ENCODE measurements at places on chromosomes 11 and 22.
A peak's percentile ranks its signal among the peaks of the same experiment; 100 is the strongest.

DNA sequence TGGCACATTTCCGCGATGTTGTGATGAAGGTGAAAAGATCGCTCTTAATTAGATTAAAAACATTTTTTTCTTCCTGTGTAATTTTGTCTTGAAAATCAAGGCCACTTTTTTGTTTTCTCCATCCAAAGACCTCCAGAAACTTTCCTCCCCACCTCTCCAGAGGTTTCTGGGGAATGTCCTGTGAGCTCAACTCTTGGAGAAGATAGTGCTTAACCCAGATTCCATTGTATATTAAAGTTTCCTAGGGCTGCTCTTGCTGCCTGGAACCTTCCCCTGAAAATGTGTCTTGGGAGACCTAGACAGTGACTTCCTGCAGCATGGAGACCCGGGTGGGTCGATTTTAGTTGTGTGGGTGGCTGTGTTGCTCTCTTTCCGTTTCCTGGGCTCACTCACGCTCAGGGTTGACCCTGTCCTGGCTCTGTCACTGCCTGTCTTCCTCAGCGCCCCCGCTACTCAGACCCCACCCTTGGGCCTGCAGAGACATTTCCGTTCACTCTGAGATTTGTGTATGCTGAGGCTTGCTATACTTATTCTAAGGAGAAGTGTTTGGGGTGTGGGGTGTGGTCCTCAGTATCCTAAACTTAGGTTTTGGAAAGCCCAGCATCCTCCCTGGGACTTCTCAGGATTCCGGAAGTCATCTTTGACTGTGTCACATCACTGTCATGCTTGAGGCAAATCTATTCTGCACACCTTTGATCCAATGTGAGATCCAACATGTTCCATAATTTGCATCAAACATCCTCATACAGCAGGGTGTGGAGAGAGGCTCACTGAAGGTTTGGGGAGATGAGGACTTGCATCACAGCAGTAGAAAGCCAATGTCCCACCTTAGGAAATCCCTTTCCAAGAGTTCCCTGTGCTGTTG, 47.2 kb downstream of the KCNQ1OT1 start:
- no peak for DNase-seq

DNA sequence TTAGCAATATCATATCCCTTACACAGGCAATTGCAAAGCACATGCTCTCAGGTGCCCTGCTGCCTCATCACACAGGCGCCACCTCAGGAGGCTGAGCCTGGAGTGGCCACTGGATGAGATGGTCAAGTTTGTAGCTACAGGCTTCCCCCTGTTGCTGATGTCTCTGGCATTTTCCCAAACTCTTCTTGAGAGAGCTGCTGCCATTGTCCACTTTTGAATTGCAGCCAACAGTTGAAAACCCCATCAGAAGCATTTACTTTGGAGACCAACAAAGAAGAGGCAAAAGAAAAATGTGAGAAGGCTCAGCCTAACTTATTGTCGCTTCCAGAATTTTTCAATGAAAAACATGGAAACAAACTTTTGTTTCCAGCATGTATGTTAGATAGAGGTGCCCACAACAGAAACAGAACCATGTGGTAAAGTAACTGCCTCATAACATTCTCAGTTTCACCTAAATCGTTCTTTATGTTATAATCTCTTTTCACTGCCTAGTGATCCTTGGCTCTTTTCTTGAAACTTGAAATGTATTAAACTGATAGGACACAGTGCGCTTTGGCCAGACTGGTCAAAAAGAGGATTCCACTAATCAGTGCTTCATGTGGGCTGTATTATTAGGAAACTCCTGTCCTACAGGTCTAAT, 47.6 kb upstream of the OR8B8 start:
- no peak for DNase-seq

DNA sequence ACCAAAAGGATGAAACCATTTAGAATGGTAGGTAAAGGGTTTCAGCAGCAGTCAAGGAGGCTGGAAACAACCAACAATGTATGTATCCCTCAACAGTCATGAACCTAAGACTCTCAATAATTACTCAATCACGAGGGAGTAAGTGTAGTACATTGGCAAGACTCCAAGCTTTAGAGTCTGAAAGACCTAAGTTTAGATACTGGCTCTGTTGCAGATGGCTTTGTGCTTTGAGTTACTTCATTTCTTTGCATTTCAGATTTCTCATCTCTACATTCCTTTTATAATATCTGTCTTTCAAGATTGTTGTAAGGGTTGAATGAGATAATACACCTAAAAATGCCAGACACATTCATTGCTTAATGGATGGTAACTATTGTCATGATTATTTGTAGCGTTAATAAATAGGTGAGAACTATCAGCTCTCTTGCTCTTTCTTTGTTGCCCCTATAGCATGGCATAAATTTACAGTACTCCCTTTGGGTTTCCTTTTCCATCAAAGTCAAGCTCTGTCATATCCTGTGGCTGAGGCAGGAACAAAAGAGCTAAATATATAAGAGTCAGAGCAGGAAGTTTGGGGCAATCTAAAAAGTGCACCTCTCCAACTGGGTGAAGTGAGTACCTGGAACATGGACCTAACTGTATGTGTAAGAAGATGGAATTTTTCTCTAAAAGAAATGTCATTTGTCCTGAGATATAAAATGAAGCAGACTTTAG, 228.2 kb upstream of the ZC3H12C start:
- DNase-seq: peak; percentile 69

DNA sequence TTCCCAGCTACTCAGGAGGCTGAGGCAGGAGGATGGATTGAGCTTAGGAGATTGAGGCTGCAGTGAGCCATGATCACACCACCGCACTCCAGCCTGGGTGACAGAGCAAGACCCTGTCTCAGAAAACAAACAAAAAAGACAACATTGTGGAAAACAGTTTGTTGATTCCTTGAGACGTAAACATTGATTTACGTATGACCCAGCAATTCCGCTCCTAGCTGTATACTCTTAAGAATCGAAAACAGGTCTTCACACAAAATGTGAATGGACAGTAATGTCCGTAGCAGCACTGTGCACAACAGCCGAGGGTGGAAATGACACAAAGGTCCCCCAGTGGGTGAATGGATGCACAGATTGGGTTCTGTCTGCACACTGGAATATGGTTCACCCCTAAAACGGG, 49.3 kb downstream of the LRP5 start:
- no peak for DNase-seq

DNA sequence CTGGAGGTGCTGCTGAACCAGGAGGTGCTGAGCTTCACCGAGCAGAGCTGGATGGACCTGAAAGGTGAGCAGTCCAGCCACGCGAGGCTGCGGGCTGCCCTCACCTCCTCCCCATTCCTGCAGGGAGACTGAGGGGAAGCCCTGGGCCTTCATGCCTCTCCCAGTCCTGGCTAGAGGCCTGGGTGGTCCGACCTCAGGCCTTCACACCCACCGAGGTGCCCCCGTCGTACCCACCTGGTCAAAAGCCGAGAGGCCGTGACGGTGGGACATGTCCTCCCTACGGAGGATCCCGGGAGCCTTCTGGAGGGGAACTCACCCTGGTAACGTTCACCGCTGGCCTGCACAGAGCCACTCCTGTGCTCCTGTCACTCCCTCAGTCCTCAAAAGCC, 5.1 kb downstream of the SUSD2 start:
- DNase-seq: no peak

DNA sequence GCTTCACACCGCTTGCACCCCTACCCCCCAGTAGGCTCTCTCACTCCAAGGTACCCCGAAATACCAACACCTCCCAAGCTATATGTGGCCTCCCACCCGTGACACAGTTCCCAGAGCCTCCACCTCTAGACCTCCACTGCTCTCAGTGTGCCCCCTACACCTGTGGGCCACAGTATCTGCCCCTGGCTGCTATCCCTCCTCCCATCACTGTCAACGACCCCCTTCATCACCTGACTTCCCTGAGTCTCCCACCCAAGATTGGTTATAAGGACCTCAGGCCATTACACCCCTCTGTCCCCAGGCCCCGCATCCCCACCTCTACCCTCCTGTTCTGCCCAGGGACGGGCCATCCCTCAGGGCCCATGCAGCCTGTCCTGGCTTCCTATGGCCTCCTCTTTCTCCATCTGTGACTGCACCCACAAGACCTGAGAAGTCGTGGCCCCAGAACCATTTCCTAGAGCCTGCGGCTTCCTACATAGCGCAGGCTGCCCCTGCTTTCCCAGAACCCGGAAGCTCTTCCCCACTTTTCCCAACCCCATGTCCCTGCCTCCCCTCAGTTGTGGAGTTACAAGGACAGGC, 734 bp downstream of the ACR start:
- DNase-seq: no peak

DNA sequence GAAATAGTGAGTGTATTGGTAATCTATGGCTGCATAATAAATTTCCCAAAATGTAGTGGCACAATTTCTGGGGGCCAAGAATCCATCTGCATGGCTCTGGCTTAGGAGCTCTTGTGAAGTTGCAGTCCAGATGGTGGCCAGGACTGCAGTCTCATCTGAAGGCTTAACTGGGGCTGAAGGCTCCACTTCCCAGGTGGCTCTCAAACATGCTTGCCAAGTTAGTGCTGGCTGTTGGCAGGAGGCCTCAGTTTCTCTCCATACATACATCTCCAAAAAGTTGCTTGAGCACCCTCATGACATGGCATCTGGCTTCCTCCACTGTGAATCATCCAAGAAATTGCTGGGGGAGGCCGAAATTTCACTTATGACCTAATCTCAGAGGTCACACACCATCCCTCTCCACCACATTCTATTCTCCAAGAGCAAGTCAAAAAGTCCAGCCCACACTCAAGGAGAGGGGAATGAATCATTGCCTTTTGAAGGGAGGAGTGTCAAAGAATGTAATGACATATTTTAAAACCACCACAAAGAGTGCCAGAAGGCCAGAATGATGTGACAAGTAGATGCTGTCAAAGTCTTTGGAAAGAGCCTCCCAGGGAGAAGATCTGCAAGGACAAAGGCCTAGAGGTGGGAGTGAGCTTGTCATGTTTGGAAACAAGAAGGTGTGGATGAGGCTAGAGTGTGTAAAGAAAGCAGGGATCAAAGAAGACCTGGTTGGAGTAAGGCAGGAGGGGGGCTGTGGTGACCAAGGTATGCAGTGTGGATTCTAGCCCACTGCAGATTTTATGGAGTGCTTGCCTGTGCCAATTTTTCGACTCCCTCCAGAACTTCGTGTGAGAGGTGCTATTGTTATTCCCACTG, 566.2 kb downstream of the MIAT start:
- DNase-seq: peak; percentile 99

GRCh38 chr11:12144330-12145174, 34.2 kb downstream of the MICAL2 start:
- DNase-seq: no peak

GRCh38 chr11:118410055-118410745, 8.8 kb downstream of the ATP5MG start:
- DNase-seq: no peak

Measured in fibroblast of the aortic adventitia (primary cell).